ENCODE measurements at places on chromosomes 2 and 18. TPM values are rescaled to one million over a fixed set of nuclear protein-coding genes. Genes with fewer than 3 reads are reported as not detected.

GRCh38 chr2:27471961-27472360, 17.6 kb downstream of the IFT172 start:
- H3K27me3 ChIP-seq, result no peaks in the 10 kb centered on the region
- H3K4me1 ChIP-seq, result no peaks in the 10 kb centered on the region
- no peak overlapping the region for H3K4me3 ChIP-seq
- peaks cover 60% of the 10 kb centered on the region for H3K36me3 ChIP-seq

GRCh38 chr2:172105471-172106107, 2.9 kb upstream of the DLX2 start:
- H3K27ac ChIP-seq, result no peak overlapping the region
- no peak overlapping the region for H3K4me3 ChIP-seq
- no peaks in the 10 kb centered on the region for H3K36me3 ChIP-seq
- H3K4me1 ChIP-seq, result peaks cover 47% of the 10 kb centered on the region

The TMEM214 gene
- 26.4 TPM for total RNA-seq

DNA sequence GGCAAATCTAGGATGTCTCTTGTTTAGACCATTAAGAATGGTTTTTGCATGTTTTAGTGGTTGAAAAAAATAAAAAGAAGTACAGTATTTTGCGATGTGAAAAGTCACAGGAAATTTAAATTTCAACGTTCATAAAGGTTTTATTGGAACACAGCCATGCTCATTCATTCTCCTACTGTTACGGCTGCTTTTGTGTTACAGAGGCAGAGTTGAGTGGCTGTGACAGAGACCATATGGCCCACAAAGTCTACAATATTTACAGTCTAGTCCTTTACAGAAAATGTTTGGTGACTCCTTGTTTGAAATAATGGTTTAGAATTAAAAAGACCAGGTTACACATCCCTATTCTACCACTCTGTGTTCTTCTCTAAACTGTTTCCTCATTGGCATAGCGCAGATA, 48.1 kb downstream of the MYOM1 start:
- peaks cover 15% of the 10 kb centered on the region for H3K4me1 ChIP-seq
- no peak for DNase-seq
- no peaks in the 10 kb centered on the region for H3K27me3 ChIP-seq
- no peaks in the 10 kb centered on the region for H3K36me3 ChIP-seq

DNA sequence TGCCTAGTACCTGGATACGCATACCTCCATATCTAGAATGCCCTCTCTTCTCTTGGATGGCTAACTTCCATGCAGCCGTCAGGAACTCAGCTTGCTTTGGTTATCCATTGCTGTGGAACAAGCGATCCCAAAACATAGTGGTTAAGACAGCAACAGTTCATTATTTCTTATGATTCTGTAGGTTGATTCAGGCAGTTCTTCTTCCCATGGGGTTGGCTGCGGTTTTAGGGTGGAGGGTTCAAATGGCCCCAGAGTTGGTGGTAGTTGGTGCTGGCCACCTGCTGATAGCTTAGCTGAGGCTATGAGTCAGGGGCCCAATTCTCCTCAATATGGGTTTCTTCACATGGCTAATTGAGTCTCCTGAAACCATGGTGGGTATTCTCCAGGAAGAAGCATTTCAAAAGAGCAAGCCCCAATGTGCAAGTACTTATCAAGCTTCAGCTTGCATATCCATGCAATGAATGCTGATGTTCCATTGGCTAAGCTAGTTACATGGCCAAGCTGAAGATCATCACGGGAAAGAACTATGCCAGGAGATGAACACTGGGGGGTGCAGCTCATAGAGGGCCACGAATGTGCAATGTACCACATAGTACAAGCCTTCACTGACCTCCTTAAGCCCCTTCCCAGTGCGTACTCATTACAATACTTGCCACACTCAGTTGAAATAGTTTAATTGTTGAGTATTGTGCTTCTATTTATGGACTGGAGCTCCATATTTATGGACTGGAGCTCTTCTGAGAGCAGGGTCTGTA, 10.0 kb upstream of the RHOB start:
- H3K27ac ChIP-seq, result no peak overlapping the region
- peaks cover 16% of the 10 kb centered on the region for H3K4me1 ChIP-seq
- DNase-seq, result peak; percentile 36
- no peaks in the 10 kb centered on the region for H3K36me3 ChIP-seq
- H3K27me3 ChIP-seq, result no peaks in the 10 kb centered on the region
- no peak overlapping the region for H3K4me3 ChIP-seq

The SLC4A5 gene
- 5.2 TPM for total RNA-seq

DNA sequence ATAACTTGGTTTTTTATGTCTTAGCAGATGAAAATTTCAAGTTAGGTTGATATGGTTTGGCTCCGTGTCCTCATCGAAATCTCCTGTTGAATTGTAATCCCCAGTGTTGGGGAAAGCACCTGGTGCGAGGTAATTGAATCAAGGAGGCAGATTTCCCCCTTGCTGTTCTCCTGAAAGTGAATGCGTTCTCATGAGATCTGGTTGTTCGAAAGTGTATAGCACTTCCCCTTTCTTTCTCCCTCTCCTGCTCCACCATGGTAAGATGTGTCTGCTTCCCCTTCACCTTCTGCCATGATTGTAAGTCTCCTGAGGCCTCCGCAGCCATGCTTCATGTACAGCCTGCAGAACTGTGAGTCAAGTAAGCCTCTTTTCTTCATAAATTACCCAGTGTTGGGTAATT, 242.1 kb upstream of the TNP1 start:
- no peaks in the 10 kb centered on the region for H3K27me3 ChIP-seq
- peaks cover 16% of the 10 kb centered on the region for H3K4me1 ChIP-seq
- no peak overlapping the region for H3K4me3 ChIP-seq
- no peak overlapping the region for H3K27ac ChIP-seq
- H3K36me3 ChIP-seq, result no peaks in the 10 kb centered on the region
- DNase-seq, result no peak

DNA sequence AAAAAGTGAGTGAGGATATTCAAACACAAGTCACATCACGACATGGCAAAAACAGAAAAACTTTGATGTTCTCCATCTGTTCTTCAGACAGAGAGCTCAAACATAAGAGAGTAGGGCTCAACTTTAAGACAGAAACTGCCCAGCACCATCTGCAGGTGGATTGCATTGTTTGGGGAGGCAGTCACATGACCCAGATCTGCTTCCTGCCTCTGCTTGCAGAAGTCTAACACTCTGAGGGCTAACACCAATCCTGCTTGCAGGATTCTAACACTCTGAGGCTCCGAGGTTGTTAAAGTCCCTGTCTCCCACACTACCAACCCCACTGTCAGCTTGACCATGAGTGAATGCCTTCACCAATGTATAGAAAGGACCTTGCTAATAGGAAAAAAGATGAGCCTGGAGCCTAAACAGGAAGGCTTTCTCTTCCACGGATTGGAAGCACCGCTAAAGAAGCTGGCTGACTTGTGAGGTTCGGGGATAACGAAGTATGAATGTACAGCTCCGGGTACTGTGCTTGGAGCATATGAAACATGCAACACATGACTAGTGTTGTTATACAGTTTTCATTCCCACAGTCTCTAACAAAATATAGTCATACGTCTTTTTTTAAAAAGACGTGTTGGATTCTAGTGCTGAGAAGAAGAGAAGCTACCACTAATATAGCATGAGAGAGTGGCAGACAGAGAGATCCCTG, 176.6 kb upstream of the CREB1 start:
- no peak overlapping the region for H3K4me3 ChIP-seq
- H3K27me3 ChIP-seq, result no peaks in the 10 kb centered on the region
- no peaks in the 10 kb centered on the region for H3K4me1 ChIP-seq
- H3K27ac ChIP-seq, result no peak overlapping the region

DNA sequence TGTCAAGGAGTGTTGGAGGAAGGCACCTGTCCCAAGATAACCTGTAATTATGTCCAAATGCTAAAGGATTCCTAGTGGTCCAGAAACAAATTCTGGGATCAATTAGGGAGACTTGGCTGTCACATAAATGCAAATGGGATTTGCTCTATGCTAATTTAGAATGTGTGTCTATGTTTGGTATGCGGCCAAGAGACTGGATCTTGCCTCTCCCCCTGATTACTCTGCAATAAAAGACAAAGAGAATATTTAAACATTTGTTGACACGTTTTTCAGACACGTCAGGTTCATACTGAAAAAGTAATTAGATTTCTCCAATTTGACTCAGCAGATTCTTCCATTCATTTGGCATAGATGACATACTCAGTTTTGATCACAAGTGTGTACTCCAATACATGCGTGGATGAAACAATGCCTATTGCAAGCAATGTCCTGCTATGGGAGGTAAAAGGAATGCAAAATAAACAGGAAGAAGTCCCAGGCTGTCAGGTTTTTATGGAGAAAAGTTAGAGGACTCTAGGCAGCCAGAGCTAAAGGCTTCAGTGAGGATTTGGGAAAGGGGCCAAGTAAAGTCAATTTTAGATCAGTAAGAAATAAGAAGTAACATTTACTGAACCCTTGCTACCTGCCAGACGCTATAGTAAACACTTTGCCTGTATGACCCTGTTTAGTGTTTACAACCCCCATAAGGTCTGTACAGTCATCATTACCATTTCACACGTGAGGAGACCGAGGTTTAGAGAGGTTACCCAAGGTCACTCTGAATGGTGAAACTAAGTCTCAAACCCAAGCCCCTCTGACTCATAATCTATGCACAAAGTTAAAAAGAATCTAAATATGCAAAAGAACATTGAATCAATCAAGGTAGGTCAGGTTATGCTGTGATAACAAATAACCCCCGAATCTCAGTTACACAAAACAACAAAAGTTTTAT, 7.8 kb downstream of the ANTXR1 start:
- no peak overlapping the region for H3K4me3 ChIP-seq
- H3K36me3 ChIP-seq, result no peaks in the 10 kb centered on the region
- no peak overlapping the region for H3K27ac ChIP-seq
- no peak for DNase-seq

DNA sequence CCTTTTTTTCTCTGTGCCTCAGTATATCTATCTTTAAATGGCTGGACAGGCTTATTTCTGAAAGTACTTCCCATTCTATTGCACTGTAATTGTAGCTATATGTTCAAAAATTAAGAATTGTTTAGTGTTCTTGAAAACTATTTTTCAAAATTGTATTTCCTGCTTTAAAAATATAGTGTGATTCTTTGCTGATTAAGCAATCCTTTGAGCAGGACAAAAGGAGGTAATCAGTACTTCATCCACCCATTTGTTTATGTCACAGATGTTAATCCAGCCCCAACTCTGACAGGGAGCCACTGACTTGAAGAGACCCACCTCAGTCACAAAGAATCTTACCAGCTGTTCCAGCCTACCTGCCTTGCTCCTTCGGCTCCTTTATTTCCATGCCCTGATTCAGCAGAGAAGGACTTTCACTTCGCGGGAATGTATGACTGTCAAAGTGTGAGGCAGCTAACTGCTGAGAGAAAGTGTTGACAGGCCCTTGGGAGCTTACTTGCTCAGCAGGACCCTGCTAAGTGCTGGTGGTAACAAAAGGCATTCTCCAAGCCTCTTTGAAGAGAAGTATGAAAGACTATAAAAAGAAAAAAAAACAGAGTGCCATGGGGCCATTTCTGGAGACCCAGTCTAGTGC, 393.3 kb upstream of the CYRIA start:
- no peaks in the 10 kb centered on the region for H3K27me3 ChIP-seq
- no peaks in the 10 kb centered on the region for H3K36me3 ChIP-seq
- no peak for DNase-seq
- H3K4me1 ChIP-seq, result no peaks in the 10 kb centered on the region
- H3K4me3 ChIP-seq, result no peak overlapping the region

The NEU2 gene
- total RNA-seq, result not detected

DNA sequence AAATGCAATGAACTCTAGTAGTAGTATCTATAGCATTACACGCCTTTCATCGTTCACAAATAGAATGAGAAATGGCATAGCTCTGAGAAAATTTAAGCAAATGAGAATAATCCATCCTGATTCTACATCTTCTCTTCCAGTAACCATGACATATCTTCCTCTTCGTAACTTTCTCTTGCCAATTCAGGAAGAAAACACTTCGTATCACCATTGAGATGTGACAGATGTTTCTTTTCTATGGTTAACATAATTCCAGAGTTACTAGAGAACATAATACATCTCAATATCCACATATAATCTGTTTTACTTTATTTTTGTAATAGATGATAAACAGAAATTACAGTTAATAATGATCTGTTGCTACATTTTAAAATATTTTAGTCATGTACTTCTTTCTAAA, 1527.4 kb downstream of the LRP1B start:
- no peak overlapping the region for H3K27ac ChIP-seq
- H3K36me3 ChIP-seq, result no peaks in the 10 kb centered on the region
- no peaks in the 10 kb centered on the region for H3K27me3 ChIP-seq
- H3K4me1 ChIP-seq, result no peaks in the 10 kb centered on the region

DNA sequence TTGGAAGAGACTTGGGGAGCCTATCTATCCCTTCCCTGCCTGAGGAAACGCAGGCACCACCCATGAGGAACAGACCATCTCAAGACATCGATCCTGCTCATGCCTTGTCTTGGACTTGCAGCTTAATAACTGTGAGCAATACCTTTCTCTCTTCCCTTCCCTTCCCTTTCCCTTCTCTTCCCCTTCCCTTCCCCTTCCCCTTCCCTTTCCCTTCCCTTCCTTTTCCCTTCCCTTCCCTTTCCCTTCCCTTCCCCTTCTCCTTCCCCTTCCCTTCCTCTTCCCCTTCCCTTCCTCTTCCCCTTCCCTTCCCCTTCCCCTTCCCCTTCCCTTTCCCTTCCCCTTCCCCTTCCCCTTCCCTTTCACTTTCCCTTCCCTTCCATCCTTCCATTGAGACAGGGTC, 650.7 kb upstream of the SOX11 start:
- H3K4me1 ChIP-seq, result no peaks in the 10 kb centered on the region
- no peak for DNase-seq
- no peak overlapping the region for H3K27ac ChIP-seq
- no peaks in the 10 kb centered on the region for H3K27me3 ChIP-seq
- H3K36me3 ChIP-seq, result no peaks in the 10 kb centered on the region
- H3K4me3 ChIP-seq, result no peak overlapping the region

The HOXD13 gene
- 18.7 TPM for total RNA-seq

GRCh38 chr2:218839430-218839829, 7.8 kb upstream of the PRKAG3 start:
- no peaks in the 10 kb centered on the region for H3K36me3 ChIP-seq
- no peak overlapping the region for H3K4me3 ChIP-seq
- H3K27me3 ChIP-seq, result peaks cover 10% of the 10 kb centered on the region
- peak; percentile 40 for DNase-seq
- no peak overlapping the region for H3K27ac ChIP-seq
- no peaks in the 10 kb centered on the region for H3K4me1 ChIP-seq

The GCFC2 gene
- total RNA-seq, result 33.2 TPM

The PLCD4 gene
- total RNA-seq, result 10.9 TPM

The NPPC gene
- 1.9 TPM for total RNA-seq

DNA sequence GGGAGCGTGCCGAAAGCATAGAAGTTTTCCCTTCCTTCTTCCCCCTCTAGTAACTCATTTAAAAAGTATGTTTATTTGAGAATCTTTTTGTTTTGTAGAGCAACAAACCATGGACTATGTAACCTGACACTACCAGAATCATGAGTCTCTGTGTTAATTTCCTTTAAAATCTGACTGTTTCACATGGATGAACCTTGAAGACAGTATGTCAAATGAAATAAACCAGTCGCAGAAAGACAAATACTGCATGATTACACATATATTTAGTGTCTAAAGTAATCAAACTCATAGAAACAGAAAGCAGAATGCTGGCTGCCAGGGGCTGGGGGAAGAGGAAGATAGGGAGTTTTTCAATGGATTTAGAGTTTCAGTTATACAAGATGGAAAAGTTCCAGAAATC, 32.3 kb downstream of the PTPN2 start:
- peaks cover 7% of the 10 kb centered on the region for H3K36me3 ChIP-seq
- H3K4me1 ChIP-seq, result no peaks in the 10 kb centered on the region

The LIPG gene
- 0.36 TPM for total RNA-seq
